Stromal cell of bone marrow (primary cell): ENCODE measurements at places on chromosomes 16 and 17.

- no peak for DNase-seq
Observed at GRCh38 chr16:88444826-88445582, 8.1 kb upstream of the ZFPM1 start.

DNA sequence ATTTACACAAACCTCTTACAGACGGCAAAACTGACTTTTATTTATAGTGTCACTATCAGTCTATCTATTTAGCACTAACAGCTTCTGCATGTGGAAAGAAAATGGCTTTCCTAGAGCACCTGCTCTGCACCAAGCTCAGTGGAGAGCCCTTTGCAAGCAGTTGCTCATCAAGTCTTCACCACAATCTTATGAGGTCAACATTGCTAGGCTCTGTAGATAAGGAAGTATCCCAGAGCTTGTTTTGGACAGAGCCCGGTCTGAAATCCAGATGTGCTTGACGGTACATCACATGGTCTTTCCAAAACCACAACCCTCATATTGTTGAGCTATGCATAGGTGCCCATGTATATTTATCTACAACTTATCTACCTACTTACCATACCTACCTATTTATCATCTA, 572.7 kb upstream of the CDH5 start:
- DNase-seq, result no peak

DNA sequence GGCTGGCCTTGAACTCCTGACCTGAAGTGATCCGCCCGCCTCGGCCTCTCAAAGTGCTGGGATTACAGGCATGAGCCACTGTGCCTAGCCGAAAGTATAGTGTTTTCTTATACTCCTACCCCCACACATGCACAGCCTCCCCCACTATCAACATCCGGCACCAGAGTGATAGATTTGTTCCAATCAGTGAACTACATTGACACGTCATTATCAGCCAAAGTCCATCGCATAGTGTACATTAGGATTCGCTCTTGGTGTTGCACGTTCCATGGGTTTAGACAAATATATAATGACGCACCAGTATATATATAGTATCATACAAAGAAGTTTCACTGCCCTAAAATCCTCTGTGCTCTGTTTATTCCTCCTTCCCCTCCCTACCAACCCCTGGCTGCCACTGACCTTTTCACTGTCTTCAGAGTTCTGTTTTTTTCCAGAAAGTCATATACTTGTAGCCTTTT, 11.9 kb upstream of the TM4SF5 start:
- DNase-seq, result no peak

- no peak for DNase-seq
Observed at GRCh38 chr17:72614476-72614870, 478.0 kb downstream of the SLC39A11 start.

- DNase-seq, result no peak
Observed at GRCh38 chr16:68356919-68357286, 46.1 kb downstream of the PRMT7 start.

DNA sequence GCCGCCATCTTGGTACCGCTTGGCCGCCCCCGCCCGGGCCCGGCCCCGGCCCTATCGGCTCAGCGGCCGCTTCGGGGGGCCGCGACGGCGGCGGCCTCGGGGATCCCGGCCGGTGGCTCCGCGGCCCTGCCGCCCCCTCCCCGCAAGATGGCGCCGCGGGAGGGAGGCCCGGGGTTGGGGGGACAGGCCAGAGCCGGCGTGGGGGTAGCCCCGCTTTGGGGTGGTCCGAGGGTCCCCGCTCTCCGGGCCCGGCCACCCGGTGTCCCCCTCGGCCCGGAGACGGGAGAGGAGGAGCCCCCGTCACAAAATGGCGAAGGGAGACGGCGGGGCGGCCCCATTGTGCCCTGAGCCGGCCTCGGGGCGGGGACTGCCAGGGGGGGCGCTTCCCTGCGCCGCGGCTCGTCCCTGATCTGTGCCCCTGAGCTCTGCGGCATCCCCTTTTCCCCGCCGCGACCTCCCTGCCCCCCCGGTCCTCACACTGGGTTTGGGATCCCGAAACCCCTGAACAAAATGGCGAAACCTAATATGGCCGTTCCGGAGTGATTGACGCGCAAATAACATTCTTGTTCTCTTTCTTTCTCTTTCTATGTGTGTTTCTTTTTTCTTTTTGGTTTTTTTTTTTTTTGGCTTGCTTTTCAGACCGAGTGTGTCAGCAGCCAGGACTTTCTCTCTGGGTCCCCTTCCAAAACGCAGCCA, 986 bp downstream of the HAPSTR1 start:
- no peak for DNase-seq
